Ureter (tissue), 1 donor: ENCODE measurements at places on chromosomes 7 and 10.

DNA sequence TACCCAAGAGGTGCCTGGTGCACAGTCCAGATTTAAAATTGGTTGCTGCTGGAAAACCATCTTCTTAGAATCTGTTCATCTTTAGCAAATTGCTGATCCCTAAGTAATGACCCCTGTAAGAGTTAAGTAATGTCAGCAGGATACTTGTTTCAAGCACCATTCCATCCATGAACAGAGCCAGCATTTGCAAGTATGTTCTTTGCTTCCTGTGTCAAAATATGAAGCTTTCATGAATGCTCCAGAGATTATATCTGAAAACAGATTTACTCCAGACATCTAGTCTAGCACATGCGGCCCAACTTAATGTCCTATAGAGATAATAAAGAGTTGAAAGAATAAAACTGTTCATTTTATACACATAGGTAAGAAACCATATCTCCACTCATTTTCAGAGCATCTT lies 98.7 kb upstream of the ZNF438 start:
- no peak for DNase-seq

DNA sequence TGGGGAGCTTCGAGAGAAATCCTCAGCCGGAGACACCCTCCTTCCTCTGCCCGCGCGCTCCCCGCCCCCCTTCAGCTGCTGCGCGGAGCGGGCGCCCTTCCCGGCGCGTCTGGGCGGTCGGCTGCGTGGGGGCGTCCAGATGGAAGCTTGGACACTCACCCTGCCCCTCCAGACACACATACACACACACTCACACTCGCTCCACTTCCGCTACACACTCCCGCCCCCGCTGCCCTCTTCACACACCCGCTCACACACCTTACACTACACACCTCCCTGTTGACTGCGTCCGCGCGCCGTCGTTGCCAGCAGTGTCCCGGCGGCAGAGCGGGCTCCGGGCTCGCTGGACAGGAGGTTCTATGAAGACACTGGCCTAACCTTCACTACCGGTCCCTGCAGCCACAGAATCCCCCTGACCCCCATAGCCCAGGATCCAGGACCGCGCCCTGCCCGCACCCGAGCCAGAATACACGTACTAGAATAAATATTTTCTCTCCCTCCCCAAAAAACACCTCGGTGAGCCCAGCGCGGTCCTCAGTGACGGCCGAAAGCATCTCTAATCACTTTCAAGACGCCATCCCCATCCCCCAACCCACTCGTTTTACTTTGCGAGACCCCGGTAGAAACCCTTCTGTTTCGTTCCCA lies 1.1 kb upstream of the EGR2 start:
- DNase-seq, result peak; percentile 48

GRCh38 chr10:4094751-4095150 lies 309.7 kb upstream of the KLF6 start:
- no peak for DNase-seq

GRCh38 chr10:70324951-70325781 lies 41.4 kb upstream of the NPFFR1 start:
- DNase-seq, result no peak

DNA sequence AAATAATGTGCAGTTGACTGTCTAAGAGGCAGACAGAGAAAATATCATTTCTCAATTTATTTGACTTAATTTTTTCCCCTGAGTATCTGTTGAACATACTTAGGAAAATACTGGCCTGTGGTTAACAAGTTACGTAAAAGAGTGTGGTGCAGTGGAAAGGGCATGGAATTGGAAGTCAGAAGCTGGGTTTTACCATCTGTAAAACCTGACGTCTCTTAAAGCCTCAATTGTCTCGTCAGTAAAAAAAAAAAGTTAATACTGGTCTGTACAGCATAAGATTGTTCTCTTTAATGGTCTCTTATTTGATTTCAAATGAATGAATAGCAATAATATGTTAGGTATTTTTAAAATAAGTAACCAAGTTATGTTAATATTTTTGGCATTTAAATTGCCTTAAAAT lies 67.8 kb downstream of the PHTF2 start:
- no peak for DNase-seq
